Activated T-helper 1 cell treated with anti-CD3 and anti-CD28 coated beads, Interleukin-2, amount 50 U/mL, for 16 hours (primary cell): ENCODE measurements at places on chromosomes 2 and 18.

DNA sequence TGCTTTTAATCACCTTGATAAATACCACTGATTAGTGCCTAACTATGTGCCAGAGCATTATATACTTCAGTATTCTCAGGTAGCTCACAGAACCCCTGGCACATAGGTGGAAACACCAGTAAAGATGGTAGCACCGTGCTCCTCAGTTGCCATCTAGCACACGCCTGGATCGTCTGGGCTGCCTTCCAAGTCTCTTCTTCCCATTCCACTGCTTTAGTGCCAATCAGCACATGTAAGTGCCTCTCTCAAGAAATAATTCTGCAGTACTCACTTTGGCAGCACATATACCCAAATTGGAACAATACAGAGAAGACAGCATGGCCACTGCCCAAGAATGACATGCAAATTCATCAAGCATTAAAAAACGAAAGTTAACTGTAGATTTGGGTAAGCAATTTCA is 13.0 kb downstream of the POLR2D start:
- no peak for DNase-seq

DNA sequence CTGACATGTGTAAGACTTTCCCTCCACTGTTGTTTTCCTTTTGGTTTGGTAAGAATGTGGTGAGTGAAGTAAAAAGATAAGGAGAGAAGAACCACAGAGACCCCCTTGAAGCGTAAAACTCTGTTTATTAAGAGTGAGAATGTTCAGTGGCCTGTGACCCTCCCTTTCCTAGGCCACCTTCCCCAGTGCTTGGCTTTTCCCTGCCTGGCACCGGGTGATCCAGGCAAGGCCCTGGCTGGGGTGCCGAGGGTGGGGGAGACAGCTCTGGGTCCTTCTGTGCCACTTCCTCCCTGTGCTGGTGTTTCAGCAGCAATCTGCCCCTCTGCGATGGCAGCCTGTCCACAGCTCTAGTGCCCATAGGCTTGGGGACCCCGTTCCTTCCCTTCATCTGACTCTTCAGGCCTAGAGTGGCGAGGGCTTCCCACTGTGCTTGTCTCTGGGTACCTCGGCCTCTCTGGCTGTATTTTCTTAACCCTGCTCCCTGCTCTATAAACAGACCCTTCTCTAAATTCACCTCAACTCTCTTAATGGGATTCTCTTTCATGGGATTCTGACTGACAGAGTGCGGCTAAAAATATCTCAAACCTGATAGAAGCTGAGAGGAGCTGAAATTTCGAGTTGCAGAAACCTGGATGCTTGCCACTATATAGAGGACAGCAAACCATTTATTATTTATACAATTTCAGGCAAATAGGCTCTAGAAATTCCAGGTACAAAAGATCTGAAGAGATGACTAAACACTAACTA is 461.0 kb downstream of the DLGAP1 start:
- no peak for DNase-seq

GRCh38 chr2:182584462-182584861 is 131.6 kb upstream of the DNAJC10 start:
- no peak for DNase-seq

GRCh38 chr2:95388856-95389244 is 13.7 kb upstream of the FAHD2A start:
- DNase-seq = no peak

- DNase-seq = no peak
Observed at GRCh38 chr2:149446748-149447147, 116.4 kb downstream of the LYPD6 start.

- DNase-seq = no peak
Observed at GRCh38 chr2:161981679-161982250, 92.2 kb downstream of the DPP4 start.

DNA sequence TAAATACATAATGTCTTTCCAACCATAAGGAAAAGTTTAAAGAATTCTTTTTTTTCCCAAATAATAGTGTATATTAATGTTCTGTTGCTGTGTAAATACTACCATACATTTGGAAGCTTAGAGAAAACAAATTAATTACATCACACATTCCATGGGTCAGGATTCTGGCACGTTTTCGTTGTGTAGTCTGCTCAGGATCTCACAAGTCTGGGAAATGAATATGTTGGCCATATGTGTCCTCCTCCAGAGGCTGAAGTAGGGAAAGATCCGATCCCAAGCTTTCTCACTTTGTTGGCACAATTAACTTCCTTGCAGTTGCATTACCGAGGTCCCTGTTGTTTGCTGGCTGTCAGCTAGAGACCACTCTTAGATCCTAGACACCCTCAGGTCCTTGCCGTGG is 83.9 kb downstream of the RPRM start:
- no peak for DNase-seq

- no peak for DNase-seq
Observed at GRCh38 chr18:30889519-30890301, 152.8 kb downstream of the DSC3 start.

- no peak for DNase-seq
Observed at GRCh38 chr2:150120326-150120955, 367.0 kb downstream of the RND3 start.

DNA sequence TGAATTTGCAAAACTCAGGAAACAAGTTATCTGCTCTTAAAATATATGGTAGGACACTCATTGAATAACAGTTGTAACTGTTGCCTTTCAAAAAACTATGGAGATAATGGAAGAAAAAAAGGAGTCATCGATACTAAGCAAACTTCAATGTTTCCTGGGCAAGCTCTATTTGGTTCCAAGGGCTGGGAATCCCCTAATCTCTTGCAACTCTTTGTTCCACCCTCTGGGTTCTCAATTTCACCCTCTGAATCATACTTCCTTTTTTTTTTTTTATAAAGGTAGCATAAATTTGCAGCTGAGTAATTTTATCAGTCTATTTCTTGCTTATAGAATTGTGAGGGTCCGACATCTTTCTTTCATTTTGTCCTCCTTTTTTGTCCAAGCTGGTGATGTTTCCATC is 36.7 kb downstream of the SLC9A4 start:
- DNase-seq = no peak

DNA sequence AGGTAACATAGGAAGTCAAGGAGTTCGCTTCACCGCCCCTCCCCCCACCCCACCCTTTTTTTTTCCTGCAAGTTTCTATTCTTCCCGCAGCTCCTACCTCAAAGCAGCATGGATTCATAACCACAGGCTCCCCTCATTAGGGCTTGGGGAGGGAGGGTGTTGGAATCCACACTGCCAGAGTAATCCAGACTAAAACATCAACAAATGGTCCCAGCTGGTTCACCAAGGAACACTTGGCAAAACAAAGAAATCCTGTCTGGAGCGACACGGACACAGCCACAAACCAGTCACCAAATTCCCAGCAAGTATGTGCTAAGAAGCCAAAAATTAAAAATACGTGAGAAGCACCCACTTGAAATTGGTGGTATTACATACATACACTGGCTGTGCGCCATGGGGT is 106.9 kb upstream of the PPP1CB start:
- DNase-seq = no peak

- DNase-seq = no peak
Observed at GRCh38 chr2:182163878-182164277, 178.2 kb downstream of the PPP1R1C start.

- DNase-seq = no peak
Observed at GRCh38 chr18:3055816-3056215, 42.9 kb upstream of the LPIN2 start.

DNA sequence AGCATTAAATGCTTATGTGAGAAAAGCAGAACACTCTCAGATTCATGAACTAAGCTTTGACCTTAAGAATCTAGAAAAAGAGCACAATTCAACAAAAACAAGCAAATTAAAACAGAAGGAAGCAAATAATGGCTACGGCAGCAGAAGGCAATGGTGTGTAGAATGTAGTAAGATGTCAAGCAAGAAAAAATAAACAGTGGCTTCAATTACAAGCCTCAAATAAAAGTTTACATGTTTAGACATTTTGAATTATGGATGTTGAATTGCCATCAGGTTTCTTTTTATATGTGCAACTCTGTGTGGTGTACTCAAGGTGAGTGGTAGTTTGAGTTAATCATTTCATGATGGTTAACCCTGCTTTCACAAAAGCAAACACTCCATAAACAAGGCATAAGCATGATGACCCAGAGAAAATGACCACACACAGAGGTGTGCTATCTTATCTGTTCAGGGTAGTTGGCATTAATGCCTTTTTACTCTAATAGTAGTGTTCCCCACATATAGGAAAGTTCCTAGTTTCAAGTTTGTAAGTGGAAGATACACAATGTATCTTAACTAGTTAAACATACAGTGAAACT is 207.1 kb downstream of the FIGN start:
- DNase-seq = no peak

DNA sequence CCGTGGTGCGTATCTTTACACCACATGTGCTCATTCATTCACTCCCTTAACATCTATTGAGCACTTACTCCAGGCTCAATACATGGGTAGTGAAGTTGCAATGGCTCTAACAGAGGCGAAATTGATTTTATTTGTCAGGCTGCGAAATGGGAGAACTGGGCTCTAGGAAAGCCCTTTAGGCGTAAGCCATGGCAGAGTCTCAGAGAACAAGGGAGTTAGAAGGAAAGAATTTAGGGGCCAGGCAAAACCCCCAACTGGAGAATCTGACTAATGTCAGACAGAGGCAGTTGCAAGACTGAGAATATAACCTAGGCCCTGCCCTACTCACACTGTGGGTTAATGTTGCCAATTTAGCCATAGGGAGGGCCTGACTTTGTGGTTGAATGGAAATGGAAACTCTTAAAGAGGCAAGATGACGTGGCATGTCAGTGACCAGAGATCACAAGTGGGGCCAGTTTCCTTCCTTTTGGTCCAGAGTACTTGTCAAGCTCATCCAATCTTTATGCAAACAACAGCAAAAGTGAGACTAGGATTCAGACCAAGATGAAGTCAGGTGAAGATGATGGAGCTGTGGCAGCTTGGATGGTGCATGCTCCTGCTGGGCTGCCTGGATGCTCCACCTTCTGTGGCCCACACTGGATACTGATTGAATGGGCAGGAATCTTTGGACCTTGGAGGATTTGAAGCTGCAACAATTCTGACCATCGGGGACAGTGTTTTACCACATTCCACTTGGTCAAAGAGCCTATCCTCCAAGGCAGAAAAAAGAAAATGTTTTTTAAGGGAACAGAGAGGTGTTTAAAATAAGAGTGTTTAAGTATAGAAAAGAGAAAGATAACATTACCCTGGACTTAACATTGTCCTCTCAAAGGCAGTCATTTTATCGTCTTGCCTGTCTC is 92.2 kb downstream of the CAPN13 start:
- no peak for DNase-seq

GRCh38 chr2:84378960-84379359 is 80.1 kb downstream of the SUCLG1 start:
- DNase-seq = no peak

GRCh38 chr2:60079562-60079961 is 473.9 kb downstream of the BCL11A start:
- no peak for DNase-seq

DNA sequence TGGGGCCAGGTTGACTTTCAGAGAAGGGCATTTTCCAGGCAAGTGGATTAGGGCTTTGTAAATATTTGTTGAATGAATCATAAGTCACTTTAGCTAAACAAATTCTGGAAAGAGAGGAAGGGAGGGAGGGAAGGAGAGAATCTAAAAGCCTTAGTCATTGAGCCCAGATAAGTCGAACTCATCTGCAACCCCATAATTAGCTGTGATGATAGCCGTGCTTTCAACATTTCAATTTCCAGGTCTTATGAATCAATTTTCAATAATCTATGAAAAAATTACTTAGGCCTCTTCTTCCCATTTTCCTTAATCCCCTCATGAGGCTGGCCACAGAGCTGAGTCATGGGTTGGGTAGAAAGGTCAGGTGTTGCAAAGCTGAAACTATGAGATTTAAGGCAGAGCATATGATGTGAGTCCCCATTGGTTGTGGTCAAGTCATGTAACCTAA is 111.9 kb upstream of the MAPRE2 start:
- no peak for DNase-seq

DNA sequence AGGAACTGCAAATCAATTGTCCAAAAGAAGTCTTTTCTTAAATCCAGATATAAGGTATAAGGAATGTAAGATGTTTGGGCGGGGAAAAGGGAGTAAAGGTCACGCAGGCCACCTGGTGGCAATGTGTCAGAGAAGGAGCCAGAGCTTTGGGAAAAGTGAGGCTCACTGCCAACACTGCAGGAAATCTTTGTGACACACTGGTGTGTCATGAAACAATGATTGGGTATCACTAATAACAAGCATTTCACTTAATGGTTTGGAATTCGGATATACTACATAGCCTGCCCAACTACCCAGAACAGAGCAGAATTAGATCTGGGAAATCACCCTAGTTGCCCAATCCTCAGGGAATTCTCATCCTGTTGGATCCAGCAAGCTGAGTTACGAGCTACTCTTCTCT is 61.0 kb downstream of the RBMS1 start:
- no peak for DNase-seq

DNA sequence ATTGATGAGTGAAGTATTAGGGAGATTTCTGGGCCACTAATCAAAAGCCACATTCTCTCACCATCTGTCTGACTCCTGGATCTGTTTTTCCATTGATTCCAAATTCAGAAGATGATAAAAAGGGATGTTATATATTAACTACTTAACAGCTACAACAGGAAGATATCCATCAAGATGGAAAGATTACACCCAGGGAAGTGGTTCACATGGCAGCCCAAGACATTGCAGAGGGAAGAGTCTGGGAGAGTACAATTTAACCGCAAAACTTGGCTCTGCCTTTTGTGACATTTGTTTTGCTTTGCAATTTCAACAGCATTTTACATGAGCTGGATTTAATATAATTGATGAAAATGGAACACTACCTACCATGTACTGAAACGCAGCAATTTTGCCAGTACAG is 22.5 kb upstream of the TCF4 start:
- DNase-seq = no peak

DNA sequence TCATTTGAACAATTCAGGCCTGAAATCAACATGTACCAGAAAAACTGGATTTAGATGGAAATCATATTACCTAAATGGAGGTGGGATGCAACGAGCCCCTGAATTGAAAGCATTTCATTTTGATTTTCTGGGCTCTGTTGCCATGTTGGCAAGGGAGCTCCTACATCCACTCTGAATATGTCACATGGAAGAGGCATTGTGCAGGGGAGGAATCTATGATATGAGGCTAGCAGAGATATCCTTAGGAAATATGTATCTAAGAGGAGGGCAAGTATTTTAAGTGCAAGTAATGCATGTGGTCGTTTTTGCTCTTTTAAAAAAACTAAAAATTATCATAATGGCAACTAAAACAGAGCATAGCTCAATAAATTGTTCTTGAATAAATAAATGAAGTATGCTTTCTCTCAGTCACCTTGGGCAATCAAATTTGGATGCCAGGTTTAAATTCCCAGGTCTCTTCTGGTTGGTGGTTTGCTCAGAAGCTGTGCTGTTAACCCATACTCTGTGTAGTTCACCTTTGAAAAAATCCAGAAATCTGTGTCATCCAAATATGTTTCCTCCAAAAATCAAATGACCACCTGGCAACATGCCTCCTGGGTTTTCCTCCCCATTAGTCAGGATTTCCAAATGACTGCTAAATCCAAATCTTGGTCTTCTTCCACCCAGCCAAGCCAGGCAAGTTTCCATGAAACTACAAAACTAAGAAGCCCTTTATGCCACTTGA is 6.5 kb upstream of the LGALSL start:
- no peak for DNase-seq
